Psoas muscle (tissue), 8 donors: ENCODE measurements at places on chromosomes 5 and 9.
A peak's percentile ranks its signal among the peaks of the same experiment; 100 is the strongest.

GRCh38 chr5:171823269-171823668 is 37.7 kb downstream of the SMIM23 start:
- DNase-seq: no peak

DNA sequence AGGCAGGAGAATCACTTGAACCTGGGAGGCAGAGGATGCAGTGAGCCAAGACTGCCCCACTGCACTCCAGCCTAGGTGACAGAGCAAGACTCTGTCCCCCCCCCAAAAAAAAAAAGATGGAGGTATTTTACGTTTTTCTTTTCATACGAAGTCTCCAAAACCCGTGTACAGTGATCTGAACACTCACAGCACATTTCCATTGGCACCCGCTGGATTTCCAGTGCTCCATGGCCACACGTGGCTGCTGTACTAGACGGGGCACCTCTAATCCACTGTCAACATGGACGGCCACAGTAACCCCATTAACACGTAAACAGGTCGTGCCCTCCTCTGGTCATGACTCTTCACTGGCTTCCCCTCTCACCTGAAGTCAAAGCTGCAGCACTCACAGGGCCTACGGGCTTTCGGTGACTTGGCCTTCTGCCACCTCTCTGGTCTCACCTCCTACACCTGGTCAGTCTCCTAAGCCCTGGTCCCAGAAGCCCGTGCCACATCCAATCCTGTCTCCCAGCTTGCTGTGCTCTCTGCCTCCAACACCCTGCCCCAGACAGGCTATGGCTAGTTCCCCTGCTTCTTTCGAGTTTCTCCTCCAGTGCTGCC is 22.1 kb downstream of the TBC1D9B start:
- DNase-seq: no peak

GRCh38 chr9:127898433-127899127 is 823 bp downstream of the ST6GALNAC6 start:
- peak; percentile 65 for DNase-seq

DNA sequence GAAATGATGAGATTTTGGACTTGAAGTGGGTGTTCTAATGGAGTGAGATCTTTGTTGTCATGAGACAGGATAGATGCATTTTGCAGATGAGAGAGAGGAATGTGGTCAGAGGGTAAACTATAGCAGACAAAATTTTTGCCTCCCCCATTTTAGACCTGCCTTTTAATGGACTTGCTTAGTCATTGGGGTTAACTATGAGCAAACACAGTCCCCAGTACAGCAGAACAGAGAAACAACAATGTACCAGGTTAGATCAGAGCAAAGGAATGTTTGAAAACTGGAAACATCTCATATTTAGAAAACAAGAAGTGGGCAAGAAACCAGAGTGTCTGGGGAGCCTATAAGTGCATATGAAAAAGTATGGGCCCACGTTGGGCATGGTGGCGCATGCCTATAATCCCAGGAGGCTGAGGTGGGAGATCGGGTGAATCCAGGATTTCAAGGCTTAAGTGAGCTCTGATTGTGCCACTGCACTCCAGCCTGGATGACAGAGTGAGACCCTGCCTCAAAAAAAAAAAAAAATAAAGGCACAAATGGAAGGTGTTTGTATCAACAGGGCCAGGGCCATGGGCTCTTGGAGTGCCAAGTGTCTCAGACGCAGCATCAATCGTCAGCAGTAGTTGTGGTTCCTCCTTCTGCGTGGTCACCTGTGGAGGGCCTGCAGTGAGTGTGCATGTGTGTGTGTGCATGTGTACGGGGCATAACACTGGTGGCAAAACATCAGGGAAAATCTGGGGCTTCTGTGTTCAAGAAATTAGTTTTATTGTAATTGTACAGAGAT is 214.4 kb upstream of the S1PR3 start:
- DNase-seq: no peak

GRCh38 chr9:37284636-37285035 is 137.9 kb upstream of the GRHPR start:
- DNase-seq: no peak

- peak; percentile 22 for DNase-seq
Observed at GRCh38 chr5:178349075-178349511, 116.5 kb upstream of the PHYKPL start.

GRCh38 chr5:134458234-134459009 is 46.7 kb upstream of the CDKN2AIPNL start:
- peak; percentile 84 for DNase-seq

DNA sequence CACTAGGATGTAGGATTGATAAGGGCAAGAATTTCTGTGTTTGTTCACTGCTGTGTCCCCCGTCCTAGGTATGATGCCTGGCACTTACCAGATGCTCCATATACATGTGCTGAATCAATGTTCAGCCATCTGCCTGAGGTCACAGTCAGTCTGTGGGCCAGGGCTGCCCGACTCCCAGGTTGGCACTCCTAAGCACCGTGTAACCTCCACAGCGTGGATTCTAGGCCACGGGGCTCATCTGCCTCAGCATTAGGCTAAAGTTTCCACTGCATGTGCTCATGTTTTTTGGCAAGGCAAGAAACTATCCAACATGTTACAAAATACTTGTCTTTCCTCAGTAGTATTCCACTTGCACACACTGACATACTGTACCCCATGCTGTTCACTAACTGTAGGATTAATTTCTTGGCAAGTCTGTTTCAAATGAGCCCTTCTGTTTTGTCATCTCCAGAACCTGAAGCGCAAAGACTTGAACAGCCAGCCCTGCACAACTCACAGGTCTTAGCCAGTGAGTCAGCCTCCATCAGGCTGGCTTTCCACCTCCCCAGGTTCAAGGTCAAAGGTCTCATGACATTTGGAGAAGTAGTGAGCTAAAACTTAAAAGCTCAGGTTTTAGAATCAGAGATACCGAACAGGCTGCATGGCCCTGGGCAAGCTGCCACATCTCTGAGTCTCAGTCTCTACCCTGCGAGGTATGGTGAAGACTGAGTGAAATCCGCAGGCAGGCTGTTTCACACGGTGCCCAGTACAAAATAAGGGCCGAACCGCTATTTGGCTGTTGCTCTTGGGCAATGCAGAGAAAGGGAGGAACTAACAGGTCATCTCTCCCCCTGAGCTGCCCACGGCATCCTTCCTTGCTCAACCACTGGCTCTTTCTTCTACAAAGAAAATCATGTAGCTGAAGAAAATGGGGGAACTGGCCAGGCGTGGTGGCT is 7.2 kb downstream of the TOR1A start:
- no peak for DNase-seq
